ENCODE measurements at places on chromosomes 5 and 9.

- no peak for DNase-seq
These were observed 117.8 kb upstream of the OSMR start for GRCh38 chr5:38728029-38728428.

DNA sequence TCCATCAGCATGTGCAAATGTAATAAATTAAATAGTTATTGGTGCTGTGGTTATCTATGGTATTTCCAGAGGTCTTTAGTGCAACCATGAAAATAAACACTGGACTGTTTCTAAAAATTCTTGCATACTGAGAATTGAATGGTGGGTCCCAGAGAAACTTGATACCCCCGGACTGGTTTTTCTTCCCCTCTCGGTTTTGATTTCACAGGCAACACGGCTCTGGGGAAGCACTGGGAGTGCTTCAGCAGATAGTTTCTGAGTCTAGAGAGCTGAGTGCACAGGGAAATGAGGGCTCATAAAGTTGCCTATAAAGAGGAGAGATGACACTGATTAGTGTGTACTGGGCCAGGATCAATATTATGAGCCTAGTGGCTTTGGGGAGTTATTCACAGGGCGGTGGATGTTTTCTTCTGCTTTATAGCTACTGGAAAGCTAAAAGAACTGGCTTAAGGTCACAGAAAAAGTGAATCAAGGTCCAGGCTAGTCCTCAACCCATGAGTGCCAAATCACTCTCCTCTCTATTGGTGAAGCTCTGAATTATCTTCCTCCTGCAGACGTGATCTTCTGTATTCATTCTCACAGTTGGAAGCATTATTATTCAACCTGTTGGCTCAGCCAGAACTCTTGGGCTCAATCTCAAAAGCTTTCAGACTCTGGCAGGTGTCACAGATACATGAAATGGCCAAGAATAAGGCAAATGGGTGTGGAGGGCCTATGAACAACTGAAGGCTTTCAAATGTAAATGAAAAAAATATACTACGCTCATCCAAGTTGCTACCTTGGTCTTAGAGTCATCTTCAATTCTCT is 170.2 kb upstream of the HMHB1 start:
- DNase-seq = no peak

DNA sequence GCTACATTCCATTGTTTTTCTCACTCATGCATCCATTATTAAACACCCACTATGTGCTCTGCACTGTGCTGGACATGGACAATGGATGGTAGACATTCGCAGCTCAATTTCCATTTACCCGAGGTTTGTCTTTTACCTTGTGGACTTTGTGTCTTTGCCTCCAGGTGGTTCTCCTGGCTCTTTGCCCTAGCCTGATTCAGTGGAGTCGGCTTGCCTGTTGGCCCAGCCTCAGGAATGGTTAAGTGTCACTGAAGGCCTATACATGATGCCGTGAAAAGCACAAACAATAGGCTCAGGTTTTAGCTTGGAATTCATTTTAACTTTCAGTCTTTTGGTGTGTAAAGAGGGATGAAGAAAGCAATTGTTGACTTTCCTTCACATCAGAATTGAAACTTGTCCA is 16.5 kb upstream of the DMRT3 start:
- DNase-seq = no peak

GRCh38 chr5:3217114-3217513 is 378.5 kb upstream of the IRX1 start:
- no peak for DNase-seq

DNA sequence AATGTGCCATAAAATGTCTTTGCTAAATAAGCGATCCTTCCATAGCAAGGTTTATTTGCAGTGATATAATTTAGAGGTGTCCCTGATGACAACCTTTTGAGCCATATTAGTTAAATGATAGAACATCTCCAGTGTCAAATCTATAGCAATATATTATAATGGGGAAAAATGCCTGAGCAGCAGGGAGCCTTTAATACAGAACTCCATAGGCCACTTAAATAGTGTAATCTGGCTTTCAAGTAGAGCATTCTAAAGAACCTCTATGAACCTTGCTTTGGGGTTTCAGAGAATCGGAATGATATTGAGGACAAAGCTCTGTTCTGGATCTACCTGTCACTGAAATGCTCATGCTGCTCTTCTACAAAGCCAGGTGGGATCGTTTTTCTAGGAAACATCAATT is 96.7 kb upstream of the MEF2C start:
- DNase-seq = no peak

GRCh38 chr5:59621477-59621876 is 272.0 kb downstream of the PDE4D start:
- DNase-seq = no peak

DNA sequence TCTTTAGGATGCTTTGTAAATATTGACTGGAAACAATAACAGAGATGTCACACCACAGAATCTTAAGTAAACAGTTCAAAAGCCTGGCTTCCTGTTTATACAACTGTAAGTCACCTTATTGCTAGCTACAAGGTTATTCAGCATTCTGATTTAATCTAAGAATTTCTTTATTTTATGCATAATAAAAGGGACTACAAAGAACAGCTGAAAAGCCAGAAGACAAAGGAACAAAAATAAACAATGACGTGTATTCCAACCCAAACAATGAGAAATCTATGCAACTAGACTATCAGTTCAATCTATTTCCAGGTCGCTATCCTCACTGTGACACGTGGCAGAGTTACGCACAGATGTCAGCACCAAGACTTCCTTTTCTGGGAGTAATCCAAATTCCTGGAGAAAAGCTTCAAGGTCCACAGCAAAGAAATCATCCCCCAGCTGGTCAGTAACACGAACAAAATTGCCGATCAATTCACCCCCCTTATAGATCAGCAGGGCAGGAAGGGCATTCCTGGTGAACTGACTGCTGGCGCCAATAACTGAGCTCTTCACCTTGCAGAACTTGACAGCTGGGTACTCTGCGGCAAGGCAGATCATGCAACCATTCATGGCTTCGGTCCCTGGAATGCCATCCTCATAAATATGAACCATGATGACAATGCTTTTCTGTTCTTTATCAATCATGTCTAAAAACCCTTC is 8.4 kb downstream of the PDCL start:
- no peak for DNase-seq

Data from AG09309 (cell line).